ENCODE measurements at places on chromosomes 1 and 21.

DNA sequence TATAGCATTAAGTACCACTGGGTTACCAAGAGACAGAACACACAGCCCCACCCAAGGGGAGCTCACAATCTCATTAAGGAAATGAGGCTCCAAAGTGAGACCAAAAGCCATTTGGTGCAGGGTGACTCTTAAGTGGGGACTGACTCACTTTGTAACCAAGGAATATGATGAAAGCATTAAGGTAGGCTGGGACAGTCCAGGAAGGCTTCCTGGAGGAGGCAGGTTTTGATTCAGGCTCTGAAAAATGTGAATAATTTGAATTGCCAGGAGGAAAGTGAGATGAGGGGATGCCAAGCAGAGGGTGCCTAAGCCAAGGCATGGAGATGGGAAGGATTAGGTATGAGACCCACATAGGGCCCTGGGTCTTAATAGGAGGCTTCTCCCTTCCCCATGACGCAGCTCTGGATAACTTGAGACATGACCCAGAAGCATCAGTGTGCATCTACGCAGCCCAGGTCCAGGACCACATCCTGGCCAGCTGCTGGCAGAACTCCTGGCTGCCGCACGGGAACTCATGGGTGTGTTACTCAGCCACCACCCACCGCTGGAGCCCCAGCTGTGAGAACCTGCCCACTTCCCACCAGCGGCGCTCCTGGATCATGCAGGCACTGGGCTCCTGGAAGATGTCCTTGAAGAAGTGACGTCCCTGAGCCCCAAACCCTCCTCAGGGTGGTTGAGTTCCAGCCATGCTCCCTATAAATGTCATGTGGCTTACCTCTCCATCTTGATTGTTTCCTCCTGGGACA is 5.9 kb upstream of the TTC4 start:
- H3K4me3 ChIP-seq, result no peak overlapping the region
- H3K27me3 ChIP-seq, result peaks cover 6% of the 10 kb centered on the region
- DNase-seq, result no peak

GRCh38 chr1:227362039-227362438 is 43.7 kb upstream of the CDC42BPA start:
- H3K27ac ChIP-seq, result no peak overlapping the region
- peaks cover 3% of the 10 kb centered on the region for H3K4me1 ChIP-seq
- no peak overlapping the region for H3K4me3 ChIP-seq

DNA sequence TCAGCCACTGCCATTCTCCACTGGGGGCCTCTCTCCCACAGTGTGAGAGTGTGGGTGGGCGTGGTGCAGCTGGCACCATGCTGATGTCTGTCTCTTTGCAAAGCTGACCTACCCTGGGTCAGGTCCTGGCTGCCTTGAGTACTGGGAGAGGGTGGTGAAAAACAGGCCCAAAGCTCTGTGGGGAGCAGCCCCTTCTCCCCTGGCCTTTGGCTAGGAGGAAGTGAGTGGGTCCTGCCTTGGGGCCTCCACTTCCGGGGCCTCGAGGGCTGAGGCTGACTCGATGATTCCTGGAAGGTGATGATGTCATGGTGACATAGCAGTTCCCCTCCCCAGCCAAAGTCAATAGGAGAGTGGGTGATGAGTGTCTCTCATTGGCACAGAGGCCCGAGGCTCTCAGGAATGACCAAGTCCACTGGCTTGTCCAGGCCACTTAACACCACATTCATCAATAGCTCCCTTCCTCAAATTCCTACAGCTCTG is 53.0 kb downstream of the IER5 start:
- no peak overlapping the region for H3K27ac ChIP-seq
- DNase-seq, result no peak
- no peak overlapping the region for H3K4me3 ChIP-seq
- H3K4me1 ChIP-seq, result peaks cover 21% of the 10 kb centered on the region

- no peaks in the 10 kb centered on the region for H3K36me3 ChIP-seq
- no peak for DNase-seq
- no peak overlapping the region for H3K27ac ChIP-seq
Observed at GRCh38 chr1:10007169-10007568, 10.1 kb downstream of the RBP7 start.

GRCh38 chr1:31170486-31170735 is 69.3 kb downstream of the NKAIN1 start:
- no peak overlapping the region for H3K4me3 ChIP-seq
- H3K27me3 ChIP-seq, result no peaks in the 10 kb centered on the region
- H3K4me1 ChIP-seq, result no peaks in the 10 kb centered on the region
- H3K36me3 ChIP-seq, result no peaks in the 10 kb centered on the region
- no peak for DNase-seq
- no peak overlapping the region for H3K27ac ChIP-seq

DNA sequence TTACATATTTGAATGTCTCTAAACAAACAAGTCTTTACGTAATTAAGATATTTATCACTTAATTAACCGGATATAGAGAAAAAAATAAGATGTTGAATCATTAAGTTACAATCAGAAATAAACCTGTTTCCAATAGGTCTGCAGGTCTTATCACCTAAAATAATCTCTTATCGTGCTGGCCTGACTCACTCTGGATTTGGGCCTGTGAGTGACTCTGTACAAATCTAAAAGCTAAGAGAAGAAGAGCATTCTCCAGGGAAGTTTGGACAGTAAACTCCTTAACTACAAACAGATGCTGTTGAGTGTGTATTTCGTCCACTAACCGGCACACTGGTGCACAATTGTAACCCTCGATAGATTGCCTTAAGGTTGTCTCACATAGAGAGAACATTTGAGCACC is 25.3 kb downstream of the CEP104 start:
- peaks cover 56% of the 10 kb centered on the region for H3K36me3 ChIP-seq
- no peaks in the 10 kb centered on the region for H3K27me3 ChIP-seq
- no peak for DNase-seq
- no peak overlapping the region for H3K4me3 ChIP-seq

DNA sequence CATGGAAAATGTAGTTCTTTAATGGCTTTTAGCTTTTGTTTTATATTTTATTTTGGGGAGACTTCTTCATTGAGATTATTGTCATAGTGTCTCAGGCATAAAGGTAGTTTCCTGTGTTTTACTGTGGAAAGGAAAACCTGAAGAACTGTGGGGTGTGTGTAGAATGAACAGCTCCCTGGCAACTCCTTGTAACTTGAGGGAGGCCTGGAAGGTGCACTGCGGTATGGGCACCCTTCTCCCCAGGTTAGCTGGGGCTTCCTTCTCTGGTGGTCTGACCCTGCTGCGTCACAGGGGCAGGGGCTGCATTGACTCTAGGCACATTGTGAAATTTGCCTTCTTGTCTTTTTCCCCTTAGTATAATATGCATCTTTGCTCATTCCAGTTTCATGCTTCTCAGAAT is 1.7 kb downstream of the ATP1B1 start:
- no peaks in the 10 kb centered on the region for H3K27me3 ChIP-seq
- H3K27ac ChIP-seq, result peak overlapping the region; percentile 87
- peaks cover 33% of the 10 kb centered on the region for H3K4me1 ChIP-seq
- DNase-seq, result peak; percentile 47
- peak overlapping the region; percentile 82 for H3K4me3 ChIP-seq
- peaks cover 12% of the 10 kb centered on the region for H3K36me3 ChIP-seq

- peaks cover 3% of the 10 kb centered on the region for H3K4me1 ChIP-seq
- H3K27me3 ChIP-seq, result no peaks in the 10 kb centered on the region
- no peak overlapping the region for H3K27ac ChIP-seq
- no peak overlapping the region for H3K4me3 ChIP-seq
- peaks cover 46% of the 10 kb centered on the region for H3K36me3 ChIP-seq
Observed at GRCh38 chr1:109316506-109316905, 9.7 kb upstream of the MYBPHL start.

GRCh38 chr21:37815893-37816292 is 100.4 kb downstream of the KCNJ6 start:
- H3K27ac ChIP-seq, result no peak overlapping the region
- DNase-seq, result no peak
- no peaks in the 10 kb centered on the region for H3K36me3 ChIP-seq
- H3K4me3 ChIP-seq, result no peak overlapping the region

DNA sequence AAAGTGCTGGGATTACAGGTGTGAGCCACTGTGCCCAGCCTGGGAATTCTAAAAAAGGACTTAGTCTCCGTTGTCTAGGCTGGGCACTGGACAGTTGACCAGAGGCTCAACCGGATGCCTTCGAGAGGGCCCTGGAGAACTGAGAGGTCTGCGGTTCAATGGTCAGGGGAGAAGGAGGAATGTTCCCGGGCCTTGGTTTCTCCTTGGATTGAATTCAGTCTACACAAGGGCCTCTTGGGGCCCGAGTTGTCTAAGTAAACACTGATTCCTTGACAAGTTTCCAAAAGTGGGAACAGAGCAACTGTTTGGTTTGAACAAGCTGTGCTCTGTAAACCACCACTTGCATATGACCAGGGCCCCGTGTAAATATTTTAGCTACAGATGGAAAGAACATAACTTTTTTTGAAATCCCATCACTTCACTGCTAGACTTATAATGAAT is 29.1 kb upstream of the CAPZB start:
- H3K27ac ChIP-seq, result no peak overlapping the region
- no peaks in the 10 kb centered on the region for H3K36me3 ChIP-seq
- H3K27me3 ChIP-seq, result no peaks in the 10 kb centered on the region
- no peak for DNase-seq

GRCh38 chr21:33362044-33362555 is 37.3 kb downstream of the IFNAR1 start:
- H3K27me3 ChIP-seq, result peaks cover 2% of the 10 kb centered on the region
- peaks cover 4% of the 10 kb centered on the region for H3K4me1 ChIP-seq
- peaks cover 9% of the 10 kb centered on the region for H3K36me3 ChIP-seq
- peak; percentile 71 for DNase-seq
- H3K4me3 ChIP-seq, result no peak overlapping the region
- no peak overlapping the region for H3K27ac ChIP-seq

DNA sequence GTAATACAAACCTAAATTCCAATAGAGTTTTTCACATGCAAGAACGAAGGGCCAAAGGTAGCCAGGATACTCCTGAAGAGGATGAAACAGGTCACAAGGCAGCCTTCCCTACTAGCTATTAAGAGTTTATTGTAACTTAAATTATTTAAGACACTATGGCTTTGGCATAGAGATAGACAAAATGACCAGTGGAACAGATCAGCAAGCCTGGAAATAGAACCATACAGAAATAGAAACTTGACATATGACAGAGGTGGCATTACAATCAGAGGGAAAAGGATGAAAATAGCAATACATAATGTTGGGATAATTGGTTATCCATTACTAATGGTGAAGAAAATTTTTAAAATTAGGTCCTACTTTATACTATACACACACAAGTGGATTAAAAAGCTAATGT is 16.5 kb downstream of the GFI1 start:
- no peaks in the 10 kb centered on the region for H3K36me3 ChIP-seq
- H3K27ac ChIP-seq, result no peak overlapping the region

GRCh38 chr21:29650523-29651022 is 289.2 kb downstream of the GRIK1 start:
- H3K36me3 ChIP-seq, result no peaks in the 10 kb centered on the region
- no peak for DNase-seq
- peaks cover 4% of the 10 kb centered on the region for H3K4me1 ChIP-seq
- no peak overlapping the region for H3K4me3 ChIP-seq

DNA sequence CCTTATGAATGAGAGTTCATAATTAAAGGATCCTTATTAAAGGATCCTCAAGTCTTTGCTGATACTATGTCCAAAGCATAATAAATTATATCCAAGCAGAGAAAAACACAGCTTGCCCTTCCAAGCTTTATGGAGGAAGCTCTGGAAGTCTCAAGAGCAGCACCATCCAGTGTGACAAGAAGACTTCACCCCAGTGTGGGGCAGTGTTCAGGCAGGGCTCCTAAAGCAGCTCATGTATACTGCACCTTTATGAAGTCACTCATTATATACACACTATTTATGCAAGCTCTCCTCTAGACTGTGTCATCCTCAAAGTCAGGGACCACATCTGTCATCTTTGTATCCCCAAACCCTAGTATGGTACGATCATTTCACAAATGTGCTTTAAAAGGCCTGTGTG is 11.9 kb upstream of the CCN1 start:
- no peaks in the 10 kb centered on the region for H3K4me1 ChIP-seq
- DNase-seq, result no peak
- no peak overlapping the region for H3K27ac ChIP-seq
- no peak overlapping the region for H3K4me3 ChIP-seq

- H3K36me3 ChIP-seq, result no peaks in the 10 kb centered on the region
- H3K4me1 ChIP-seq, result peaks cover 45% of the 10 kb centered on the region
- H3K27ac ChIP-seq, result no peak overlapping the region
- H3K4me3 ChIP-seq, result no peak overlapping the region
- no peaks in the 10 kb centered on the region for H3K27me3 ChIP-seq
Observed at GRCh38 chr1:53576866-53577760, 117.9 kb downstream of the DMRTB1 start.

DNA sequence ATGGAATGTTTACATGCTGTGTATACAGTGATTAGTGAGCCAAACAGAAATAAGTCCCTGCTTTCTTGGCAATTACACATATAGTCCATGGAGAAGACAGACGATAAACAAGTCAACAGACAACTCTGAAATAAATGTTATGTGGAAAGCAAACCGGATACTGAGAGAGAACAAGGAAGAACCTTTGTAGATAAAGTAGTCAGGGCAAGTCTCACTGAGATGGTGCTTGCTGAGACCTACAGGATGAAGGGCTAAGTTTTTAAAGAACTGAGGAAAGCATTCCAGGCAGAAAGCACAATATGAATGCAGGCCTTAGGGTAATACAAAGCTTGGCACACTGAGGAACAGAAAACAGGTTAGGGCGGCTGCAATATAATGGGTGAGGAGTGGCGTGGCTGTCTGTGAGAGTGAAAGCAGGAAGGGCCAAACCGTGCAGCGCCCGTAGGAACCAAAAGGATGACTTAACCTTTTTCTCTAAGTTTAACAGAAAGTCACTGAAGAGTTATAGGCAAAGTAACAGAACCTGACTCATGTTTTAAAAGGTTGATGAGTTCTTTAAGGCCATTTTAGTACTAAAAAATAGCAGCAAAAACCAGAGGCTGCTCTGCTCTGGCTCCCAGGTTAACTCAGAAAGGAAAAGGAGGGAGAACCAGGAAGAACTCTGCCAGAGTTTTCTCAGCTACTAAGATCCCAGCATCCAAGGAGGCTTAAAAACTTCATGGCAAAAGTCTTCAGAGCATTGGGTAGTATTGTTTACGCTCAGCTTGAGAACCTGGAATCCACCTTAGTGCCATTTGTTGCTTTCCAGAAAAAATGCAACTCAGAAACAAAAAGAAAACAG is 8.7 kb upstream of the TTF2 start:
- DNase-seq, result no peak
- H3K27ac ChIP-seq, result no peak overlapping the region
- no peaks in the 10 kb centered on the region for H3K36me3 ChIP-seq
- H3K4me1 ChIP-seq, result peaks cover 2% of the 10 kb centered on the region
- H3K4me3 ChIP-seq, result no peak overlapping the region
- H3K27me3 ChIP-seq, result no peaks in the 10 kb centered on the region

GRCh38 chr1:1956101-1956500 is 37.0 kb upstream of the TMEM52 start:
- H3K4me1 ChIP-seq, result peaks cover 8% of the 10 kb centered on the region
- H3K27ac ChIP-seq, result no peak overlapping the region
- DNase-seq, result no peak
- H3K27me3 ChIP-seq, result peaks cover 13% of the 10 kb centered on the region

- H3K4me1 ChIP-seq, result no peaks in the 10 kb centered on the region
- no peak for DNase-seq
- no peak overlapping the region for H3K4me3 ChIP-seq
Observed at GRCh38 chr21:28455253-28455600, 537.5 kb downstream of the LTN1 start.

Measured in spinal cord (tissue), 10 donors.